GF-D8 (cell line): ENCODE measurements at places on chromosomes 16 and 17.
A peak's percentile ranks its signal among the peaks of the same experiment; 100 is the strongest.

DNA sequence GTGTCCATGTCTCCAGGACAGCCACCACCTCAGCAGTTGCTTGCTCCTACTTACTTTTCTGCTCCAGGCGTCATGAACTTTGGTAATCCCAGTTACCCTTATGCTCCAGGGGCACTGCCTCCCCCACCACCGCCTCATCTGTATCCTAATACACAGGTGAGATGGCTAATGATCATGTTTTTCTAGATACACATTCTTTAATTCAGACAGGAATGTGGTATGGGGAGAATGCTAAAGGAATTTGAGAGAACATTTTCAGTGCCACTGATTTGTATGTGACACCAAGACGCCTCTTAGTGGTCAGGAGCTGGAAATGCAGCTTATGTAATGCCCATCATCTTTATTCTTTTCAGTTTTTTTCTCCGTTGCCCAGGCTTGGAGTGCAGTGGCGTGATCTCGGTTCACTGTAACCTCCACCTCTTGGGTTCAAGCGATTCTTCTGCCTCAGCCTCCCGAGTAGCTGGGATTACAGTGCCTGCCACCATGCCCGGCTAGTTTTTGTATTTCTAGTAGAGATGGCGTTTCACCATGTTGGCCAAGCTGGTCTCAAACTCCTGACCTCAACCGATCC is 8.9 kb upstream of the RAPGEFL1 start:
- peak; percentile 25 for DNase-seq

- no peak for DNase-seq
Observed at GRCh38 chr17:74353446-74354060, 8.1 kb downstream of the BTBD17 start.

- no peak for DNase-seq
Observed at GRCh38 chr16:71576971-71577370, at the start of gene TAT. TAT (minus strand) TSS chr16:71577092; CDS start chr16:71576415, 677 bp downstream.

DNA sequence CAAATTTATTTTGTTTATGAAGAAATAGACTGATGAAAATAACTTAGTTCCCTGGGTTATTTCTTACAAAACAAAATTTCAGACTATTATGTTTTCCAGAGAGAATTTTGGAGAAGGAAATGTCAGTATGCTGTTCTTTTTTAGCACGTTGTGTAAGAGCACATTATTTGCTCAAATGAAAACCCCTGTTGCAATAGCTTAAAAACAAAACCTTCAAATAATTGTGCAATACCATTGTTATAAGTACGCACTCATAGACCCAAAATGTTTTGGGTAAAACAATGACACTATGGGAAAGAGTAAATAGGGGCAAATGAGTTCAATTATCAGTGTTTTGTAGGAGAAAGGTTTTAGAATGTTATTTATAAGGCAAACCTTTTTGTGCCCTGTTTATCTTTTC is 18.2 kb downstream of the VMP1 start:
- DNase-seq = peak; percentile 77

DNA sequence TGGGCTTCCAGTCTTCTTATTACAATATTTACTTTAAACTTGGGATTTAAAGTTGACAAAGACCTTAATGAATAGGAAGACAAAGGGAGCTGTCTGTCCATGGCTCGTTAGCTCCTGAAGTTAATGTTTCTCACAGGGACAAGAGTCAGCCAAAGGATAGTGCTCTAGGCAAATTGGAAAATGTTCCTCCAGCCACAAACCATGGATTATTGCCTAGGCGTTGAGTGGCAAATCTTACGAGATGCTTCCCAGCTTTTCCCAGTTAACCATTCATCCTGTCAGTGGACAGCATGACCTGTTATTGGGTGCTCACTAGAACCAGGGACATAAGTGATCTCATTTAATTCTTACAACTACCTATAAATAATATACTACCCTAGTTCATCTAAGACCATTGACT is 3.6 kb downstream of the TEX2 start:
- DNase-seq = no peak

- no peak for DNase-seq
Observed at GRCh38 chr16:4373356-4373908, 1.8 kb downstream of the VASN start.

GRCh38 chr17:17412326-17412725 is 64.5 kb upstream of the MED9 start:
- DNase-seq = no peak
